Lower leg skin (tissue), 4 donors: ENCODE measurements at places on chromosomes 2 and 18. TPM values are rescaled to one million over a fixed set of nuclear protein-coding genes. Genes with fewer than 3 reads are reported as not detected.

DNA sequence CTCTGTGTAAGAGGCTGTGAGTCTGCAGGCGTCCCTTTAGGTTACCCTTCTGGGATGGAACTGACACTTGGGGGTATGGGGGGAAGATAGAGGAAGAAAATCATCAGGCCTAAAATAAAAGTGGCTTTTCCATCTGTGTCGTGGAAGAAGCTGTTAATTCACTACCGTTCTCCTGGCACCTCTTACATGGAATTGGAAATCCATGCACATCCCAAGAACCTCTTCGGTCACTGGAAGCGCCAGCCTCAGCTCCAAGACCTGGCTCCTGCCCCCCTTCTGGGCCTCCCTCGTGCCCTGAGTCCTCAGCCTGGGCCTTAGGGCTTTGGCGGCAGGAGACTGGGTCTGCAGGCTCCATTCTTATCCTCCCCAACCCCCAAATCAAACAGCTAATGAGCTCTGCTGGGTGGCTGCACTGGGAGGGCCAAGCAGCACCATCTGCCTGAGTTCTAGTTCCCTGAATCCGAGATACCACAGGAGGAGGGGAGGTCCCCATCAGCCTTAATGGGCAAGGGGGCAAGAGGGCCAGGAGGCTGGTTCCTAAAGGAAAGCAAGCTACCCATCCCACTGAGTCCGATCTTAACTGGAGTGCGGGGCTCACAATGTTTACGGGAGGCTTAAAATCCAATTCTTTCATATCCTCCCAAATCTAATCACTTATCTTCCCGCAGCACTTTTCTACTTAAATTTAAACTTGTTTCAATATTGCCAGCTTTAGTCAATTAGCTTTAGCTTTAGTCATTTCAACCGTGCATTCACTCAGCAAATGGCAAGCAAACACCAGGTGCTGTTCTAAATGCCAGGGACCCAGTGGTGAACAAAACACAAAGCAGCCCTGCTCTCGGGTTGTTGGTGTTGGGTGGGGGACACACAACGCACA, 52.8 kb downstream of the FAM178B start:
- no peak for DNase-seq

- DNase-seq = no peak
These were observed 1.1 kb upstream of the NEMP2 start for GRCh38 chr2:190535586-190535985.

DNA sequence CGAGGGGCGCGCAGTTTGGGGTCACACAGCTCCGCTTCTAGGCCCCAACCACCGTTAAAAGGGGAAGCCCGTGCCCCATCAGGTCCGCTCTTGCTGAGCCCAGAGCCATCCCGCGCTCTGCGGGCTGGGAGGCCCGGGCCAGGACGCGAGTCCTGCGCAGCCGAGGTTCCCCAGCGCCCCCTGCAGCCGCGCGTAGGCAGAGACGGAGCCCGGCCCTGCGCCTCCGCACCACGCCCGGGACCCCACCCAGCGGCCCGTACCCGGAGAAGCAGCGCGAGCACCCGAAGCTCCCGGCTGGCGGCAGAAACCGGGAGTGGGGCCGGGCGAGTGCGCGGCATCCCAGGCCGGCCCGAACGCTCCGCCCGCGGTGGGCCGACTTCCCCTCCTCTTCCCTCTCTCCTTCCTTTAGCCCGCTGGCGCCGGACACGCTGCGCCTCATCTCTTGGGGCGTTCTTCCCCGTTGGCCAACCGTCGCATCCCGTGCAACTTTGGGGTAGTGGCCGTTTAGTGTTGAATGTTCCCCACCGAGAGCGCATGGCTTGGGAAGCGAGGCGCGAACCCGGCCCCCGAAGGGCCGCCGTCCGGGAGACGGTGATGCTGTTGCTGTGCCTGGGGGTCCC, at the start of gene ITGA4:
Gene ITGA4 (plus strand): TSS at position 266 of the 620 bp plus-strand sequence. CDS start 269 bp downstream, at position 535.
- DNase-seq = peak; percentile 49

DNA sequence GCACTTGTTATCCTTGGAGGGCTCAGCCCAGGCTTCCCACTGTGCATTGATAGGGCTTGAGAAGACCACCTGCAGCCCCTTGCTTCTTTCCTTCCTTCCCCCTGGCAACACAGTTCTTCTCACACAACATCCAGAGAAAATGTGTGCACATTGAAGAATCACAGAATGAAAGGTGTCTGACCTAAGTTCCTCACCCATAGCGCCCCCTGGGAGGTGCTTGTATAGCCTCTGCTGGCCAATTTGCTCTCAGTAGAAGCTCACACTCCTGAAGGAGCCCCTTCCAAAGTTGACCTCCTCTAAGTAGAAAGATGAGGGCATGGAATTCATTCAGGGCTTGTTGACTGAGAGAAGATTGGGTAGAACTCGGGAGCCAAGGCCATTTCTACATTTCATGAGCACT, 758.4 kb upstream of the KLHL29 start:
- no peak for DNase-seq

DNA sequence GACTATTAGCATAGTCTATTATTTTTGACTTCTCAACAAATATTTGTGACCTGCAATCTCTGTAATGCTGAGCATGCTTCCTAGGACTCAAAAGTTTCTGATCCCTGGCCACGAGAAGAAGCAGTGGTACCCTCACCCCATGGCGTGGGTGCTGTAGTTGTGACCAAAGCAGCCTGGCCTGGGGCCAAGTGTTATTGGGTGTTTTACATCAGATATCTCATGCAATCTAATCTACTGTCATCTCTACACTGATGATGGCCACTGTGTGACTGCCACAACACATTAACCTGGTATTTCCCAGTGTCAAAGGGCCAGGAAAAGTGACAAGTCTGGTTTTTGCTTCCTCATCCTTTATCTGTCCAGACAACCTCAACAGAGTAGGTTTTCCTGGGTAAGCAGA, 80.8 kb upstream of the WIPF1 start:
- no peak for DNase-seq

DNA sequence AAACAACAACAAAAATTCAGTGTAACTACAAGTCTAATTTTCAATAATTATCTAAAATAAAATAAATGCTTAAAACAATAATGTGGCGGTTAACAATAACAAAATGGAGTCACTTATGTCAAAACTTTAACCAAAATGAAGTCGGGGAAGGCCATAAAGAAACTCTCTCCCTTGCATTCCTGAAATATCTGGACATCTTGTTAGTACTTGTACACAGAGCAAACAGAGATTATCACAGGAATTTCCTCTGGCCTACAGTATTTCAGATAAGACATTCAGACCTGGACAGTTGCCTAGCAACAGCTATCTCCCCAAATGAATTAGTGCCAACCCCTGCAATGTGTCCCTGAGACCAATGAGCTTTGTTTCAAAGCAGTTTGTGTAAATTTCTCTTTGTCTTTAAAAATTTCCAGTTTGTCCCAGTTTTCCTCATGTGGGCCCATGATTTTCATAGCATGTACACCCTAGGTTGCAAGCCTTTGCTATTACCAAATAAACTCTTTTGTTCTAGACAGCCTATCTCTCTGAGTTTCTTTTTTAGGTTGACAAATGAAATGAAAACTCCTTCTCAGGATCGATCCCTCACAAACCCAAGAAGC, 68.6 kb downstream of the EXOC6B start:
- no peak for DNase-seq

DNA sequence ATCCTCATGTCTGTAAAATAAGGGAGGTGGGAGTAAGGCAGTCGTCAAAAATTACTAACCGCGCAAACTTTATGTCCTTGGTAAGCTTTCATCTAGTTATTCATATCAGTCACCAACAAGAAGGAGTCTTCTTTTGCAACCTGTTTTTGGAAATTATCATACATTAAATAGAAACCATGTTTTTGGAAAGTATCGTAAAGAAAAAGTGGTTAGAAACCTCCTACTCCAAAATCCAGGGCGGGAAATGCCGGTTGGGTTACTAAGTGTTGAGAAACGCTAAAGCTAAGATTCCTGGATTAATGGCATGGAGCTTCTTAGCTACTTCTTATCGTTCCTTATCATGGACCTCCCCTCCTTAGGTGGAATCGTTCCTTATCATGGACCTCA, 778 bp downstream of the BBS5 start:
- no peak for DNase-seq

GRCh38 chr2:79292239-79292957, 132.8 kb upstream of the REG3A start:
- no peak for DNase-seq

GRCh38 chr2:19478409-19478808, 120.0 kb upstream of the OSR1 start:
- no peak for DNase-seq

- DNase-seq = no peak
These were observed 269.8 kb downstream of the GLI2 start for GRCh38 chr2:121005453-121005852.

DNA sequence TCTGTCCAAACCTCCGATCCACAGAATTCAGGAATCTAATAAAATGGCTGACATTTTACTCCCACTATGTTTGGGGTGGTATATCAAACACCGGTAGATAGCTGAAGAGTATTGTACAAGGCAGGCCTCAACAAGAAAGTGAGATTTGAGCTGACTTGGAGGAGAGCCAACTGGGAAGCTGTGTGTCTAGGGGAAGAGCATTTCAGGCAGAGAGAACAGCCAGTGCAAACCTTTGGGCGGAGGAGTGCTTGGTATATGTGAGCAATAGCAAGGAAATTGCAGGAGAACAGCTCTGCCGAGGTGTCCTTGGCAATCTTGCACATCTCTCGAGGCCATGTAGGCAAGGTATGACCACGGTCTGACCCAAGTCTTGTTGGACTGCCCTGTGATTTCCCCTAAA, 1.8 kb upstream of the MERTK start:
- no peak for DNase-seq

DNA sequence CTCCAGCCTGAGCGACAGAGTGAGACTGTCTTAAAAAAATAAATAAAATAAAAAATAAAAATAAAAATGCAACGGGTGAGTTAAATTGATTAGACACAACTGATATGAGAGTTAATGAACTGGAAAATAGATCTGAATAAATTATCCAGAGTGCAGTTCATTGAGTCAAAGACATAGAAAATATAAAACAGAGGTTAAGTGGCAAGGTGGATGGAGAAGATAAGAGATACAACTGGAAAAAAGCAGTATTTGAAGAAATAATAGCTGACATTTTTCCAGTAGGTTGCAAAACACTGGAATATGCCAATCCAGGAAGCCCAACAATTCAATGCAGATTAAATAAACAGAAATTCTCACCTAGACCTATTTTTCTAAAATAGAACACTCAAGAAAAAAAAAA, 10.7 kb downstream of the CGREF1 start:
- no peak for DNase-seq

- DNase-seq = no peak
These were observed 76.8 kb downstream of the SOWAHC start for GRCh38 chr2:109690822-109691541.

- DNase-seq = no peak
These were observed 312.7 kb downstream of the TCF4 start for GRCh38 chr18:55275039-55275901.

GRCh38 chr2:1047485-1047884, 96.8 kb downstream of the SNTG2 start:
- no peak for DNase-seq

GRCh38 chr2:128682729-128683284, 364.1 kb upstream of the HS6ST1 start:
- peak; percentile 31 for DNase-seq

- DNase-seq = no peak
These were observed 11.8 kb downstream of the NDUFA10 start for GRCh38 chr2:240013343-240013742.

DNA sequence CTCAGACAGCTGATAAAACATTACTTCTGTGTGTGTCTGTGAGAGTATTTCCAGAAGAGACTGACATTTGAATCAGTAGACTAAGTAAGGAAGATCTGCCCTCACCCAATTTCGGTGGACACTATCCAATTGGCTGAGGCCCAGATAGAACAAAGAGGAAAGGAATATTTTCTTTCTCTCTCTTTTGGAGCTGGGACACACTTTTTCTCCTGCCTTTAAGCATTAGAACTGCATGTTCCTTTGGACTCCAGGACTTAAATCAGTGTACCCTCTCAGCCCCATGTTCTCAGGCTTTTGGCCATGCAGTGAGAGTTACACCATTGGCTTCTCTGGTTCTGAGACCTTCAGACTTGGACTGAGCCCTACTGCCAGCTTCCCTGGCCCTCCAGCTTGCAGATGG, 3.3 kb upstream of the SRBD1 start:
- DNase-seq = no peak

- no peak for DNase-seq
These were observed 72.3 kb downstream of the RTP5 start for GRCh38 chr2:241941691-241942301.

- DNase-seq = no peak
These were observed 49.9 kb upstream of the SERPINB2 start for GRCh38 chr18:63837590-63837989.

- DNase-seq = no peak
These were observed 427.5 kb upstream of the KLHL29 start for GRCh38 chr2:22957446-22957845.

GRCh38 chr2:59182249-59182648, 941.1 kb upstream of the FANCL start:
- no peak for DNase-seq

- DNase-seq = no peak
These were observed 40.2 kb downstream of the GALNT14 start for GRCh38 chr2:31097962-31098613.

GRCh38 chr2:95024371-95024770, 1.1 kb upstream of the MAL start:
- no peak for DNase-seq

DNA sequence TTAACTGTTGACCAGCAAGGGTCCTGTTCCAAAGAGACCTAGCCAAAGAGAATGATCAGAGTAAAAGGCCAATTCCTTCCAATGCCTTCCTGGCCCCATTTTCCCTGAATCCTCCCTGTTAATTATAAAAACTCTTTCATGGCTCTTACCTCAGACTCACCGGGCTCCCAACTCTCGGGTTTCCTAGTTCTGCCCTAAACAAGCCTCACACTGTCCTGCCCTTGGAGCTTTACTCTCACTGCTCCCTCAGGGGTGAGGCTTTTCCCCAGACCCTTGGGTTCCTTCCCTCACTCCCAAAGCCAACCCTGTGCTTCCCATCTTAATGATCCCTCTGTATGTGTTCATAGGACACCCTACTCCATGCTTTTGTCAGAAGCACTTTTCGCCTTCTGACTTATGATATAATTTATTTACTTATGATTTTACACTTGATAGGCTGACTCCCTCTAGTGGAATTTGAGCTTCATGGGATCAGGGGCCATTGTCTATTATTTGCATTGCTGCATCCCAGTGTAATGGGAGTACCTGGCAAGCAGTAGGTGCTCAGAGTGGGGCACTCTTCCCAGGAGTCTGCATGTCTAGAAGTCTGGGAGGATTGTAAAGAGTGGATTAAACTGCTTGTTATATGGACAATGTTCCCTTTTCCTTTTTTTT, 29.9 kb upstream of the ZNG1B start:
- DNase-seq = no peak

GRCh38 chr2:78861546-78861945, 164.0 kb upstream of the REG3G start:
- no peak for DNase-seq

- DNase-seq = no peak
These were observed 2.9 kb upstream of the C2orf72 start for GRCh38 chr2:231034291-231034882.

- DNase-seq = peak; percentile 97
These were observed 149.8 kb downstream of the TANC1 start for GRCh38 chr2:159118115-159118858.

POTEJ gene
- total RNA-seq = not detected

TMSB10 gene
- 861 TPM for total RNA-seq

CYB5A gene
- total RNA-seq = 164 TPM

ADI1 gene
- total RNA-seq = 29.1 TPM

ANKAR gene
- total RNA-seq = 3.0 TPM

KLHL14 gene
- total RNA-seq = not detected

DNPEP gene
- total RNA-seq = 53.2 TPM

LPIN2 gene
- total RNA-seq = 4.2 TPM

SPC25 gene
- 1.2 TPM for total RNA-seq

IKZF2 gene
- 42.6 TPM for total RNA-seq

C1QL2 gene
- total RNA-seq = 0.65 TPM

GALNT14 gene
- total RNA-seq = 2.5 TPM
